ENCODE measurements at places on chromosomes 1 and 21. TPM values are rescaled to one million over a fixed set of nuclear protein-coding genes. Genes with fewer than 3 reads are reported as not detected.

The LIN28A gene
- total RNA-seq: 1.4 TPM

The EFNA1 gene
- 100.0 TPM for total RNA-seq

The GPR37L1 gene
- total RNA-seq: 0.14 TPM

The TRIM67 gene
- total RNA-seq: 0.03 TPM

The SPRR1B gene
- not detected for total RNA-seq

The USP21 gene
- 42.4 TPM for total RNA-seq

The DPH2 gene
- total RNA-seq: 16.6 TPM
